Ureter (tissue), 1 donor: ENCODE measurements at places on chromosomes 1 and 21. TPM values are rescaled to one million over a fixed set of nuclear protein-coding genes. Genes with fewer than 3 reads are reported as not detected.

GRCh38 chr21:18178509-18178908, 66.1 kb upstream of the CHODL start:
- no peak for DNase-seq

- no peak for DNase-seq
These were observed 61.3 kb downstream of the PRDM16 start for GRCh38 chr1:3130268-3130667.

The BCL2L15 gene
- total RNA-seq = 8.0 TPM

DNA sequence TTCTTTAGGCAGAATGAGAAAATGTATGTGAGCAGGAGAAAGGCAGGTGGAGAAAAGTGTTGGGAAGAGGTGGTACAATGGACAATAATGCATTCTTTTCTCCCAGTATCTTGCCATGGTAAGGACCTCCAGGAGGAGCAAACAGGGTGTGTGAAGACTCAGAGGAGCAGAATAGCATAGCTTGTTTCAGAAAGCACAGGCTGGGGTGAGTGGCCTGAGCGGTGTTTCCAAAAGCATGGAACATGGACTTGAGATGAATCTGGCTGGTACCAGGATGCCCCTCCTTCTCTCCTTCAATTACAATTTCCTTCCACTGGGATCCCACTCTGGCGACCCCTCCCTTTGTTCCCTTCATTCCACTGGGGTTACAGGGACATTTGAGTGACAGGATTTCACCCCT, 123.4 kb upstream of the TNR start:
- DNase-seq = no peak

GRCh38 chr1:75099581-75099980, 34.6 kb upstream of the LHX8 start:
- DNase-seq = no peak

The CATSPERE gene
- total RNA-seq = 3.3 TPM
